ENCODE measurements at places on chromosomes 13 and 19.

DNA sequence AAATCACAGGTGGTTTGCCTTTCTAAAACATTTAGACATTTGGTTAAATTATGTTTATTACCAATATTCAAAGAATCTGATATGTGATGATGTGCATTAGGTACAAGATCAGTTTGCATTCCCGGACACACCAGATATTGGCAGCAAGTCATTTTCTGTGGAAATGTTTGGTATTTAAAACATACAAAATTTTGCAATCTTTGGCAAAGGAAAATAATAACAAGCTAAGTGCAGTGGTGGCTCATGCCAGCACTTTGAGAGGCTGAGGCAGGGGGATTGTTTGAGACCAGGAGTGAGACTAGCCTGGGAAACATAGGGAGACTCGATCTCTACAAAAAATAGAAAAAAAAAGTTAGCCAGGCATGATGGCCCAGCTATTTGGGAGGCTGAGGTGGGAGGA, 29.1 kb upstream of the TSC22D1 start:
- no peak for DNase-seq

- DNase-seq, result no peak
These were observed 219.9 kb downstream of the SPRY2 start for GRCh38 chr13:80121038-80121437.

DNA sequence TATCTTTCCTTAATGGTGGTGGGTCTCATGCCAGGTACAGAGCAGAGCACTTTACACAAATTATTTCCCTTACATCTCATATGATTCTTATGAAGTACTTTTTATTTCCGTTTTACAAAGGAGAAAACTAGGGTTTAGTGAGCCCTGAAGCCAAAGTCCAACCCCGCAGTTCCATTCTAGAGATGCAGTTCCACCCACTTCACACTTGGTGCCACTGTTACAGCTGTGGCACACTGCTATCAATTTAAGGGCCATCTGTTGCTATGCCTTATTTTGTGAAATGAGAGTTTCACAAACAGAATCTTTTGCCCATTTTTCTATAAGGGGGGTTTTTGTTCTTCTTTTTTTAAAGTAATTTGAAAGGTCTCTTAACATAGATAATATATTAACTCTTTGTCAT, 12.9 kb downstream of the MIPEP start:
- no peak for DNase-seq

GRCh38 chr13:73776151-73776785, 357.9 kb downstream of the KLF12 start:
- no peak for DNase-seq

DNA sequence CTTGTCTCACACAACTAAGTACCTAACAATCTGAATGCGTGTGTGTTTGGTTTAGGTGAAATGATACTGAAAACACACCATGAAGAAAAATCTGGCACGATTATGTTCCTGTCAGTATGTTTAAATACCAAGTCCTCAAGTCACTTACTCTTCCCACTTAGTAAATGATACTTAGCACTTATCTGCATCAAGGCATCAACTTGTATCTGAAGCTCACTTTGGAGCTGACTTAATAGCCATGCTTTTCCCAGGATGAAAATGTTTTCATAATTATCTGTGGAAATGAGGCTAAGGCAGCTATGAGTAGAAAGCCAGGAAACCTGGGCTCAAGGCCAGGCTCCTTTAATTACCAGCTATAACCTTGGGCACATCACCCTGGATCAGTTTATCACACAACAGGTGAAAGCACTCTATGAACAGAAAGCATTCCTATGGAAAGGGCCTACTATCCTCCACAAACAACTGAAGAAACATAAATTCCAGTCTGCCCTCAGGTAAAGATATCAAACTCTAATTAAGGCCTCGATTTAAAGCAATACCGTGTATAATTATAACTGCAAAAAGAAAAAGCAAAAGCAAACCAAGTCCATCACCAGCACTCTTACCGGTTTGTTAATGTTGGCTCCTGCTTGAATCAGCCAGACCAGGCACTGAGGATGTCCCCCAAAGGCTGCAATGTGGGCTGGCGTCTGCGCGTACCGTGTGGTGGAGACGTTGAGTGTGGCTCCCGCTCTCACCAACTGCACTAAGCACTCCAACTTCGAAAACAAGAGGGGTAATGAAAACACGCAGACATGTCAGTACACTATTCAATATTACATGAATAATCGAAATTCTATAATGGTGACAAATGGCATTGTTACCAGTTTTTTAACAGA, 4.6 kb downstream of the ANKRD10 start:
- no peak for DNase-seq

DNA sequence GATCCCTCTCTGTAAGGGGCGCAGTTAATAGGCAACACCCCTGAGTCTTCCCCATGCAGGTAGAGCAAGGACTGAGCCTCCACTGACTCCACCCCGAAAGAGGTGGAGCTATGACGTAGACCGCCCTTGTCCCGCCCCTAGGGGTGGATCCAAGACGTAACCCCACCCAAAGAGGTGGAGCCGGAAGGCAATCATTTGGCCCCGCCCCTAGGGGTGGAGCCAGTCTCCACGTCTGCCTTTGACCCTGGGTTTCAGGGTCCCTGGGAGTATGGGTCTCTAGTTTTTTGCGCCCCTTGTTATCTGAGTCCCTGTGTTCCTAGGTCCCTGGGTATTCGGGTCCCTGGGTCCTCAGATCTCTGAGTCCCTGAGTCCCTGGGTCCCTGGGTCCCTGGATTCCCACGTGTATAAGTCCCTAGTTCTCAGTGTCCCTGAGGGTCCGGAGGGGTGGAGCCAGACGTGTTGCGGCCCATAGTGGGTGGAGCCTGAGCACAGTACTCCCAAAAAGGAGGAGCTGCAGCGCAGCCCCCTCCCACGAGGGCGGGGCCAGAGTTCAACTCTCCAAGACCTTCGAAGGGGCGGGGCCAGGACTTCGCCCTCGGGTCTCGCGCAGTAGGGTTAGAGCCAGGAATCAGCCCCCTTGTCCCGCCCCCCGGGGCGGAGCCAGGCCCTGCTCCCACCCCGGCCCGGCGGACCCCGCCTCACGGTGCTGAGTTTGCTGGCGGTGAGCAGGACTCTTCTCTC, 5.3 kb downstream of the DENND1C start:
- peak; percentile 73 for DNase-seq

- no peak for DNase-seq
These were observed 11.7 kb upstream of the ACTN4 start for GRCh38 chr19:38635483-38636399.

DNA sequence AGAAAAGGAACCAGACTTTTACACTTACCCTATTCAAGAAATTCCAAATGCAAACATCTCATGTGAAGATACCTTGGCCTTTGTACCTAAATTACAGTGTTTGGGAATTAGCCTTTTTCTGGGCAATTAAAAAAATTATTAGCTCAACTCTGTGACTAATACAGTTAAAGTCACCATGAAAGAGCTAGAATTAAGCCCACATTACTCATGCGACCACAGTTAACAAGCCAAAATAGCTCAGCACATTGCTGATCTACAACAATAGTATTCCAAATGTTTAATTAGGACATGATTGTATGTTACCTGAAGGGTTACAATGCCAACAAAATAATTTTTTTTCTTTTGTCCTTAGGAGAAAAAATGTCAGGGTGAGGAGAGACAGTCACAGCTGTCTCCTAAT, 263.6 kb upstream of the GPC6 start:
- DNase-seq, result no peak
